Effector memory CD4-positive, alpha-beta T cell (primary cell): ENCODE measurements at places on chromosomes 1 and 21.

DNA sequence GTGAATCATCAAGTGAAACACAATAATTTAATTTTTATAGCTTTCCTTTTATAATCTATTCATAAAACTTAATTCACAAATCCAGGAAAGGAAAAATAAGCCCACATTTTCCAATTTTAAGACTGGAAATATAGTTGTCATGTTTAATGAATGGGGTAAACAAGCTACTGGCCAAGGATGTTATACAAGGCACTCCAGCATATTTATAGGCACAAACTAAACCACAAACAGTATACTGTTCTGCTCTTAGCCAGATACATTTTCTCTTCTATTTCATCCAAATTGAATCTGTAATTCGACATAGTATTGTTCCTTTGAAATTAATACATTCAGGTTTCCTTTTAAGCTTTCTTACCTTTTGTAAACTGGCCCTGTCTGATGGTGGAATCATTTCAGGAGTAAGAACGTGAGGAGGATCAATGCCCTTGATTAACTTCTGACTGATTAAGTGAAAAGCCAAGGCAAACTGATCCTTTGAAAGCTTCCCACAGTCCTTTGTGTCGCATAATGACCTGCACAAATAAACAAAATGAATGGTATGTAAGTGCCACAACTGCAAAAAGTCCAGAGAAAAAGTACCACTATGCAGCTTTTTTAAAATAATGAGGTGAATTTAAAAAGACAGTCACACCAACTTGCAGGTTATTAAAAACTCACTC is 74.4 kb downstream of the EPS15 start:
- H3K27ac ChIP-seq = no peak overlapping the region
- no peaks in the 10 kb centered on the region for H3K4me1 ChIP-seq
- no peak for DNase-seq
- H3K27me3 ChIP-seq = no peaks in the 10 kb centered on the region
- peaks cover 13% of the 10 kb centered on the region for H3K36me3 ChIP-seq

DNA sequence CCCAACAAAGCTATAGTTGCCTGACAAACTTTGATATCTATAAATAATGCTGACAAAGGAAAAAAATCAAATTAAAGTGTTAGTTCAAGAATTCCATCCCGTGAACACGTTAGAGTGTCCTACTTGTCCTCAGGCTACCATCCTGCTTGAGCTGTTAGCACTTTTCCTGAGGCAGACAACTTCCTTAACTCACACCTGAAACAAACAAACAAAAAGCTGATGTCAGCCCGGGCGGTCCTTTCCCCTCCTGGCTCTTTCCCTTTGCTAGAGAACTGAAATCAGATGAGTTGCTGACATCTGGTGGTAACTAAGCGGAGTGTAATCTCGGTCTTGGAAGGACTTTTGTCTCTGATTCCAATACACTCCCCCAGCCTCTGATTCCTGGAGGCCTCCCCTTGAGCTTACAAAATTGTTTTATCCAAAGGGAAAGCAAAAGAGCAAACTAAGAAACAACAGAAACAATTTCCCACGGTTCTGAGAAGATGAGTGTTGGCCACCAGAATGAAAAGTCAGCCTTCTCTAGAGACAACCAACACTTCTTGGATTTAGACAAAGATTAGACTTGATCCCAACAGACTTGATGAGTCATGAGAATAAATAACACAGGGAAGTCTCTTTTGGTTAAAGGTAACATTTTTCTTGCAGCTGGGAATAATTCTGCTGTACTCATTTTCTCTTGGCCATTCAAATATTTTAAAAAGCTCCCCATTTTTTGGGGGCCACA is 135.4 kb downstream of the PROX1 start:
- no peaks in the 10 kb centered on the region for H3K27me3 ChIP-seq
- no peak overlapping the region for H3K27ac ChIP-seq
- H3K4me3 ChIP-seq = no peak overlapping the region
- no peak for DNase-seq
- H3K36me3 ChIP-seq = no peaks in the 10 kb centered on the region

GRCh38 chr1:5769146-5769545 is 223.1 kb downstream of the NPHP4 start:
- no peak overlapping the region for H3K4me3 ChIP-seq
- H3K27me3 ChIP-seq = peaks cover 13% of the 10 kb centered on the region
- H3K27ac ChIP-seq = no peak overlapping the region
- H3K36me3 ChIP-seq = no peaks in the 10 kb centered on the region
- peaks cover 2% of the 10 kb centered on the region for H3K4me1 ChIP-seq

- no peak overlapping the region for H3K27ac ChIP-seq
- no peaks in the 10 kb centered on the region for H3K4me1 ChIP-seq
- DNase-seq = no peak
- no peak overlapping the region for H3K4me3 ChIP-seq
- peaks cover 13% of the 10 kb centered on the region for H3K36me3 ChIP-seq
Observed at GRCh38 chr21:45522986-45523385, 19.3 kb downstream of the SLC19A1 start.

DNA sequence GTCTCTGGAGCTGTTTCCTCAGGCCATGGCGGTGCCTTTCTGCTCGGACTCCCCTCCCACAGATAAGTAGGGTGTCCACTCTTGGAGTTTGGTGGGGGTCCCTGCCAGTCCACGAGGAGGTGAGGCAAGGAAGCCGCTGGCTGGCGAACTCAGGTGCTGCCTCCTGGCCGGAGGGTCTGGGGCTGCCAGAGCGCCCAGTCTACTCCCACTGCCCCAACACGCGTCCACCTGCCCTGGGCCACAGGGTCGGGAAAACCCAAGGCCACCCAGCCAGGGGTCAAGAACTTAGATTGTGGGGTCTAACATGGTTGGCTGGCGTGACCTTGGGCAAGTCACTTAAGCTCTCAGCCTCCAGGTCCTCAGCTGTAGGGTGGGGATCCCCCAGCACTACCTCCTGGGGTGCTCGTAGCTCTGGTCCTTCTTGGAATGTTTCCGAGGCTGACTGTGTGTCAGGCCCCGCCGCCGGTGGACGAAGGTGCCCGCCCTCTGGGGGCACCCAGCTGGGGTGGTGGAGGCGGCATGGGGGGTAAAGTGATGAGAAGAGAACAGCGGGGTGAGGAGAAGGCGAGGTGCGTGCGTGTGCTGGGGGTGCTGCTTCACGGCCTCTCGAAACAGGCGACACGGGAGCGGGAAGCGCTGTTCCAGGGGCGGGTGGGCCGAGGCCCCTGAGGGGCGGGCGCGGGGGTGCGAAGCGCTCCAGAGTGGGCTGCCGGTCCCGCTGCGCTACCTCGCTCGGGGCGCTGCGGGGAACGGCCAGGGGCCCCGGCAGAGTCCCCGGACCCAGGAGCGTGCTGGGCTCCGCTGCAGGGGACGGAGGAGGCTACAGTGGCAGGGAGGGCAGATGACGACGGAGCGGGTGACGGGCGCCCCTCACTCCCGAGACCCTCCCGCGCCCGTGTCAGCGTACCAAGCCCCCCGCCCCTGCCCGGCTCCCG is 1.2 kb downstream of the SH2D5 start:
- DNase-seq = no peak
- no peaks in the 10 kb centered on the region for H3K36me3 ChIP-seq
- peak overlapping the region; percentile 23 for H3K4me3 ChIP-seq

- H3K36me3 ChIP-seq = no peaks in the 10 kb centered on the region
- H3K4me1 ChIP-seq = peaks cover 9% of the 10 kb centered on the region
- peaks cover 15% of the 10 kb centered on the region for H3K27me3 ChIP-seq
- H3K4me3 ChIP-seq = no peak overlapping the region
- H3K27ac ChIP-seq = no peak overlapping the region
Observed at GRCh38 chr1:85584264-85584781, 3.8 kb downstream of the CCN1 start.

GRCh38 chr1:236140705-236141446 is 1.5 kb upstream of the GPR137B start:
- H3K36me3 ChIP-seq = no peaks in the 10 kb centered on the region
- H3K4me3 ChIP-seq = peak overlapping the region; percentile 61
- no peak overlapping the region for H3K27ac ChIP-seq
- H3K4me1 ChIP-seq = peaks cover 15% of the 10 kb centered on the region
- H3K27me3 ChIP-seq = peaks cover 7% of the 10 kb centered on the region

DNA sequence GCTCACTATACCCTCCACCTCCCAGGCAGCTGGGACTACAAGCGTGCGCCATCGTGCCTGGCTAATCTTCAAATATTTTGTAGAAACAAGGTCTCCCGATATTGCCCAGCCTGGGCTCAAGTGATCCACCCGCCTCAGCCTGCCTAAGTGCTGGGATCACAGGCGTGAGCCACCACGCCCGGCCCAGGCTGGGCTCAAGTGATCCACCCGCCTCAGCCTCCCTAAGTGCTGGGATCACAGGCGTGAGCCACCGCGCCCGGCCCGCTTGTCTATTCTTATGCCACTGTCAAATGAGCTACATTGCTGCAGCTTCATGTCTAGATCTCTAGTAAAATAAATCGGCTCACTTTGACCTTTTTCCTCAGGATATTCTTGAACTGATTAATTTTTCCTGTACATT is 107.7 kb upstream of the COL6A1 start:
- no peak overlapping the region for H3K4me3 ChIP-seq
- H3K4me1 ChIP-seq = no peaks in the 10 kb centered on the region
- no peaks in the 10 kb centered on the region for H3K27me3 ChIP-seq
- no peak for DNase-seq
- no peaks in the 10 kb centered on the region for H3K36me3 ChIP-seq

DNA sequence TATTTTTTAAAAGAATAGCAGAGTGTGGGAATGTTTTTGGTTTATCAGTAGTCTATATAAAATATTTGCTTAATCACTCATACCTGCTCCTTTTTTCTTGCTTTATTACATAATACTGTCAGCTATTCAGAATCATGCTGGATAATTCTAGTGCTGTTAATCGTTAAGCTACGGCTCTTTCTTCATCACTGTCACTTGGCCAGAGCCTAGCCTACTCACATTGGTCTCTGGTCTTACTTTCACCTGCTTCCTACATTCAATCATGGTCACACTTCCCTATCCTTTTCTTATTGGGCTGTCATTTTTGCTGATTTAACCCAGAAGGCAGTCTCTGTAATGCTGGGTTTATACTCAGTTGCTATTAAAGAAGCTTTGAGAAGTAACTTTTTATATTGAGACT is 2.5 kb downstream of the KLHL20 start:
- no peak overlapping the region for H3K27ac ChIP-seq
- no peaks in the 10 kb centered on the region for H3K36me3 ChIP-seq
- H3K27me3 ChIP-seq = no peaks in the 10 kb centered on the region

GRCh38 chr1:111690306-111690617 is 48.9 kb downstream of the INKA2 start:
- DNase-seq = no peak
- H3K4me1 ChIP-seq = no peaks in the 10 kb centered on the region
- H3K36me3 ChIP-seq = peaks cover 28% of the 10 kb centered on the region
- no peak overlapping the region for H3K4me3 ChIP-seq
- H3K27me3 ChIP-seq = no peaks in the 10 kb centered on the region
- peak overlapping the region; percentile 29 for H3K27ac ChIP-seq

DNA sequence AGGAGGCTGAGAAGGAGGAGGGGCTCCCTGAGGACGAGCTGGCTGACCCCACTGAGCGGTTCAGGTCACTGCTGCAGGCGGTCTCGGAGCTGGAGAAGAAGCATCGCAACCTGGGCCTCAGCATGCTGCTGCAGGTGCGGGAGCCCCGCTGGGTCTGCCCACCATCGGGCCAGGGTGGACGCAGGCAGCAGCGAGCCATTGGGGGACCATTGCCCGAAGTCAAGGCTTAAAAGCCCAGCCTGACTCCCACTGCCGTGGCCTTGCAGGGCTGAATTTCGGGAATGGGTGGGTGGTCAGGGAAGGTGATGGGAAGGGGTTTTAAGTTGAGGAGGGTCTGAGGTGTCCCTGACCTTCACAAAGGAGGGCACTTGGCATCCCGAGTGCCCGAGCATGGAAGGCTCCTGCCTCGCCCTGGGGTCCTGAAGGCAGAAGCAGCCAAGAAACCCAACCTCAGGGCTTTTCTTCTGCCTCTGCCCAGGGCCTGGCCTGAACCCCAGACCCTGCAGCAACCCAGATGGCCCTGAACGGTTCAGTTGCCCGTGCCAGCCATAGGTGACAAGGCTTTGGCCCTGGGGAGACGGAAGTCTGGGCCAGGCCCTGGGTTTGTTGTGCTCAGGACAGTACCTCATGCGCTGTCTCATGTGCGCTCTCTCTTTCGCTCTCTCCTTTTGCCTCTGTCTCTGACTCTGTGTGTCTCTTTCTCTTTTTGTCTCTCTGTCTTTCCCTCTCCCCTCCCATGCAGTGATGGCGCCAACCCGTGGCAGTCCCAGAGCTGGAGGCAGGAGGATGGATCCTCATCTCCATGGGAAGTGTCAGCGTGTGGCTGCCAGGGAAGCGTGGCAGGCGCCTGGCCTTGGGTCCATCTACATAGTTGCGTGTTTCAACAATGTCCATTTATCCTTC is 6.2 kb downstream of the RNF187 start:
- H3K36me3 ChIP-seq = peaks cover 52% of the 10 kb centered on the region
- H3K4me1 ChIP-seq = peaks cover 17% of the 10 kb centered on the region
- no peak overlapping the region for H3K4me3 ChIP-seq
- H3K27ac ChIP-seq = no peak overlapping the region
- H3K27me3 ChIP-seq = no peaks in the 10 kb centered on the region

GRCh38 chr21:45327441-45328197 is 39.9 kb upstream of the POFUT2 start:
- H3K4me3 ChIP-seq = no peak overlapping the region
- H3K27me3 ChIP-seq = no peaks in the 10 kb centered on the region
- DNase-seq = no peak
- no peaks in the 10 kb centered on the region for H3K36me3 ChIP-seq
- H3K27ac ChIP-seq = no peak overlapping the region

- H3K4me3 ChIP-seq = no peak overlapping the region
- DNase-seq = no peak
- H3K36me3 ChIP-seq = no peaks in the 10 kb centered on the region
- H3K27ac ChIP-seq = no peak overlapping the region
- no peaks in the 10 kb centered on the region for H3K4me1 ChIP-seq
Observed at GRCh38 chr1:216847397-216848036, 124.3 kb upstream of the ESRRG start.

DNA sequence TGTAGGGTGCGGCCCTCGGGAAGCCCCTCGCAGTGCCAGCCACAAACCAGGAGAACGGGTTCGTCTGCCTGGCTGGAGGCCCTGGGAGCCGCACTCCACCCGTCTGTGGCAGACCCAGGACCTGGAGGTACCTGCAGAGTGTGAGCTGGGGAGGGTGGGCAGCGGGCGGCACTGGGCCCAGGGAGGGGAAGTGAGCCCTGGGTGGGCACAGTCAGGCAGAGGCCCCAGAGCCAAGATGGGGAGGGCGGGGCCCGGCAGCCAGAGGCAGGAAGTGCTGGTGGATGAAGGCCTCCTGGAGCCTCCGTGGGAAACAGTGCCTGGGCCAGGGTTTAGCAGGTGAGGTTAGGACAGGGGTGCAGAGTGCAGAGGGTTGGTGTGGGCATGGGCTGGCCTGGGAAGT is 4.0 kb upstream of the PEX10 start:
- peaks cover 48% of the 10 kb centered on the region for H3K4me1 ChIP-seq
- peak overlapping the region; percentile 59 for H3K27ac ChIP-seq
- H3K27me3 ChIP-seq = no peaks in the 10 kb centered on the region
- DNase-seq = no peak

DNA sequence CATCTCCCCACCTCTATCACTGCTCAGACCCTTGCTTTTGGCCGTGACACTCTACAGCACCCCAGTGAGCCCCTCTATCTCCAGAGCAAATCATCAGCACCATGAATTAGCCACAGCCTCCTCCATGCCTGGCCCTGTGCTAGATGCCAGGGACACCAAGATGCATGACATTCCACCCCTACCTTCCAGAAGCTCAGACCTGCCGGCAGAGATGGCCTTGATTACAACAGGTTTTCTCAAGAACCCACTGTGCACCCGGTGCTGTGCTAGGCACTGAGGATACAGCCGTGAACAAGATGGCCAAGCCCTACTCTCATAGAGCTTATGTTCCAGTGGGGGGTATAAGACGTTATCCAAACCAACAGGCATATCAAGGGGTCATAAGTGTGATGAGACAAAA is 30.6 kb downstream of the CDK18 start:
- no peaks in the 10 kb centered on the region for H3K27me3 ChIP-seq
- H3K36me3 ChIP-seq = no peaks in the 10 kb centered on the region
- no peak overlapping the region for H3K4me3 ChIP-seq
